ENCODE measurements at places on chromosomes 7 and 10.

DNA sequence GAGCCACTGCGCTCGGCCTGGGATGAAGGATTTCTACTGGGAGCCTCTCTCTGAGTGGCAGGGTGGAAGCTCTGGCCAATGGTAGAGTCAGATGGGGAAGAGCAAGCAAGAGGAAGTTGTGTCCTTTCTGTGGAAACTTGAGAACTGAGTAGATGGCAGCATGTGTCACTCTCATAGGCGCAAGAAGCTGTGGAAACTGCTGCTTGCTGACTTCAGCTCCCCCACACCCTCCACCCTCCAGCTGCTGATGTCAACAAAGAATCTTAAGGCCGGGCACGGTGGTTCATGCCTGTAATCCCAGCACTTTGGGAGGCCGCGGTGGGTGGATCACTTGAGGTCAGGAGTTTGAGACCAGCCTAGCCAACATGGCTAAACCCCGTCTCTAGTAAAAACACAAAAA lies 39.8 kb upstream of the SRGN start:
- DNase-seq, result peak; percentile 41

DNA sequence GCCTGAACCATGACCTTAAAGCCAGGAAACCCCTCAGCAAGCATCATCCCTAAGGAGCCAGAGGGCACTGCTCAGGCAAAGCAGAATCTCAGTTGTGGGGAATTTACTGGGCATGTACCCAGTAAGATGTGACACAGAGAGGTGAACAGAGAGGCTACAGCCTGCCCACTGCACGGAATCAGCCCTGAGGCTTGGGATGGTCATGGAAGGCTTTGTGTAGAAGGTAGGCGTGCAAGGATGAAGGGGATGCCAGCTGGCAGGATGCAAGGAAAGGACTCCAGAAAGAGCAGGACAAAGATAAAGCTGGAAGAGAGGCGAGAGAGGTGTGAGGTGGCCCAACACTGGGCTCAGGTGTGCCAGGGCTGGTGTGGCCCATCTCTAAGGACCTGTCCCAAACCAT lies 2.4 kb upstream of the AIFM2 start:
- no peak for DNase-seq

GRCh38 chr7:69656890-69657289 lies 58.6 kb downstream of the AUTS2 start:
- DNase-seq, result no peak

- no peak for DNase-seq
These were observed 7.9 kb upstream of the TCAF1 start for GRCh38 chr7:143909863-143910262.

GRCh38 chr7:80941208-80941758 lies 22.4 kb upstream of the SEMA3C start:
- DNase-seq, result peak; percentile 50

DNA sequence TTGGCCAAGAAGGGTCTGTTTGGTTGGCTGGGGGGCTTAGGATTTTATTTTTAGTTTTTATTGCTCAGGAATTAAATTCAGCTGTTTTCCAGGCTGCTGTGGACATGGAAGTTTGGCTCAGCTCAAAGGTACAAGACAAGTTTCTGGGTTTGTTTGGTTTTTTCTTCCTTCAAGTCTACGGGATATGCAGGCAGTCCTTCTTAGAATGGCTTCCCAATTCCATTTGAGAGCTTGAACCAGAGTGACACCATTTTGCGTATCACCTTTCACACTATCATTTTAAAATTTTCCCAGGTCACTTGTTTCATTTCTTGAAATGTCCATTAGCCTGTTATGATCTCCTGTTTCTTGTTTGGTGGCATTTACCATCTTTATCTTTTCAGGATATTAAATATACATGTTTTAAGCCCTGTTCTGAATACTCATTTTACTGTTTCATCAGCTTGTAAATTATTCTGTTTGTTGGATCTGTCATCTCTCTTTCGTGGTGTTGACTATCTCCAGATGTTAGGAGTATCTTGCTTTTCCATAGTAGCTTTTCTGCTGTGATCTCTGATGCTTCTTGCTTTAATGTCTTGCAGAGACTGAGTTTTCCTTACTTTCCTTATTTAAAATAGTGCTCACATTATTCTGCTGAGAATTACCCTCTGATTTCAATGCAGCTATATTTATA lies 9.4 kb upstream of the TMEM168 start:
- DNase-seq, result no peak

DNA sequence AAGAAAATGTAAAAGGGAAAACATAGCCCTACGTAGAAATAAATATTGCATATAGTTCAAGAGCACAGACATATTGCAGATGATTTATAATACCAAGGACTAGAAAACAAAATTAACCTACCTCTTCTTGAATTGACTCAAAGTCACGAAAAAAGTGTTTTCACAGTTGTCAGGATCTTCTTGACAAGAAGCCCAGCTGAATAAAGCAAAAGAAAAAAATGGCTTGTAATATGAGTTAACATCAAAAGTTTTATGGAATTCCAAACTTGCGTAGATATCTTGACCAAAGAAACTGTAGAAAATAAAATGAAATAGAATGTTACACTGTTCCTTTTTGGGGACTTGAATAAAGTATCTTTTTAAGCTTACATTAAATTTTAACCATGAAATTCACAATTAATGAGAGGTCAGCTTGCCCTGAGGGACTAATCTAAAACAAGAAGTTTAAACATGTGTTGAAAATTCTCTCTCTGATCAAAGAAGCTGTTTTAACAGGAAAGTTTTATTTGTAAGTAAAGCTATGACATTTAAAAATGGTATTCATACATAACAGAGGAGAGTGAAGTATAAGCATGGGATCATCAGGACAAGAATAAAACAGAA lies 133.1 kb upstream of the SEMA3C start:
- DNase-seq, result no peak

DNA sequence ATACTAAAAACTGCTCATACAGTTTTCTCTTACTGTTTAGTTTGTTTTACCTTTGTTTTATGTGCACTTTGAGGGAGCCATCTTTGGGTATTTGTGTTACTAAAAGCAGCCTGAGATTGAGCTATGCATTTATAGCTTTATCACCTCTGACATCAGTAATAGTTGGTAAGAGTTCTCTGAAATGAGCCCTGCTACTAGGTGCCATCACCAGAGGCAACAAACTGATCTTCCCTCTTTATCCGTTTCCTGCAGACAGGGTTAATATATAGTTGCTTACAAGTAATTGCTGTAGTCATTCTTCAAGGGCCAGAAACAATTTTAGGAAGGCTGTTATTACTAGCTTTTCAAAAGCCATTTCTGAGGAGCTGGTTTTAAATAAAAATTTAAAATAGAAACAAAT lies 49.1 kb downstream of the KIF20B start:
- DNase-seq, result no peak

GRCh38 chr7:2637505-2638223 lies 5.9 kb downstream of the TTYH3 start:
- no peak for DNase-seq

DNA sequence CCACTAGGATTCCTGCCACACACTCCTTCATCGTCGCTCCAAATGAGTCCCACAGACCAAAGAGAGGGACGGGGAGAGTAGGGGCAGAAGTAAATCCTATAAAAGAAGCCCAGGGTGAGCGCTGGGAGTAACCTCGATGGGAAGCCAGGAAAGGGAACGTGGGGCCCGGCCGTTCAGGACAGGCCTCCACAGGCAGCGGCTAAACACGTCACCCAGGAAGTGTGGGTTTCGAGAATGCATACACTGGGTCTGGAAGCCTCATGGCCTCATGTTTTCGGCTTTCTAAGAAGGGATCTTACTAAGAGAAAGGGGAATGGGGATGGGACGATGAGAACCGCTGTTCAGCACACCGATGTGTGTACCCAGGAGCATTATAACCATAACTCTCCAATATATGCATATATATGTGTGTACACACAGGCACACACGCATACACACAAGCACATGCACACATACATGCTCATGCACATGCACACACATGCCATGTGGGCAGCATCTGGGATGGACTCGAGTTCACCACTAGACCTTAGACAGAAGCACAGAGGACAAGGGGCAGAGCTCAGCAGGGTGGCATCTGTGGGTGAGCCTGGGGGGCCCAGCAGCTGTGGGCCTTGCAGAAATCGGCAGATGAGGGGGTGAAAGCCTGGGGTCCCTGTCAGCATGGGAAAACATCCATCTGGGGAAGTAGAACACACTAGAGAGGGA lies 14.8 kb upstream of the CNPY1 start:
- no peak for DNase-seq

GRCh38 chr7:22765609-22766008 lies 38.6 kb downstream of the IL6 start:
- no peak for DNase-seq

- DNase-seq, result peak; percentile 54
These were observed at the start of gene UFSP1 for GRCh38 chr7:100888988-100889750. UFSP1 (minus strand) TSS chr7:100889715; CDS start chr7:100889271, 444 bp downstream.

DNA sequence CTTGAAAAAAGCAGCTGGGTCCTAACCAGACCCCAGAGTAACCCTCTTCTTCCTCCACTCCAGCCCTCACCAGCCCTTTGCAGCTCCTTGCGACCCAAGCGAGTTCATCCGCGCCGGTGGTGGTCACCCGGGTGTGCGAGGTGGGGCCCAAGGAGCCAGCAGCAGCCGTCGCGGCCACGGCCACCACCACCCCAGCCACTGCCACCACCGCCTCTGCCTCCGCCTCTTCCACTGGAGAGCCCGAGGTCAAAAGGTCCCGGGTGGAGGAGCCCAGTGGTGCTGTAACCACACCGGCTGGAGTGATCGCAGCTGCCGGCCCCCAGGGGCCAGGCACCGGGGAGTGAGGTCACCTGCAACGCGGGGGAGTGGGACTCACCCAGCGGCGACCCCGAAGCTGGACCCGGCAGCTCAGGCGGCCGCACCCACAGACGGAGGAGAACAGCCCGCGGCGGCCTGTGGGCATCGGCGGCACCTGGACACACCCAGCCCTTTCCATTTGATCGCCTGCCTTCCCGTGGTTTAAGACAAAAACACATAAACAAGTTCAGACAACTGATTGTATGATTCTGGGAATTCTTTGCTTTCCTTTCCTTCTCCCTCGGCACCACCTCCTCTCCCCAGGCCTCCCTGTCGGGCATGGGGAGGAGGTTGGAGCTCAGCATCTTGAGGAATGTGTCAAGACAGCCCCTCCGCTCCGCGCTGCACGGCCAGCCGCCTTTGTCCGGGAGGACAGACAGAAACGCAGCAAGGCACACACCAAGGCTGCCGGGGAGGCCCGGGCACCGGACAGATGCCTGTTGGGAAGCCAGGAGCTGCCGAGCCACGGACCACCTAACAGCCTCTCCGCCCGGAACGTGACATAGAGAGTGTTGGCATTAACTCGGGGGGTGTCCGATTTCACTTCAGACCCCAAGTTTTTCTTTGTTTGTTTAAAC lies 13.0 kb upstream of the AP5Z1 start:
- no peak for DNase-seq

- no peak for DNase-seq
These were observed 235.8 kb upstream of the PFKP start for GRCh38 chr10:2831509-2831908.
